ENCODE measurements at places on chromosomes 4 and X. TPM values are rescaled to one million over a fixed set of nuclear protein-coding genes. Genes with fewer than 3 reads are reported as not detected.

Gene SSX4
- not detected for total RNA-seq

Gene HSFX2
- total RNA-seq = 0.27 TPM

Gene DIPK2B
- total RNA-seq = not detected

Gene POU4F2
- not detected for total RNA-seq

Gene ABCD1
- 4.1 TPM for total RNA-seq

Gene FRAS1
- 2.9 TPM for total RNA-seq

Gene SORCS2
- total RNA-seq = 3.4 TPM

Gene PRRG3
- total RNA-seq = not detected

Gene GYPA
- not detected for total RNA-seq

Gene IL1RAPL1
- total RNA-seq = not detected

Gene MAGEA2B
- not detected for total RNA-seq

Gene SLC10A4
- 7.5 TPM for total RNA-seq

Gene AR
- total RNA-seq = 3.1 TPM

Gene GPR50
- 0.25 TPM for total RNA-seq

Gene ASB12
- not detected for total RNA-seq

Gene NWD2
- total RNA-seq = not detected

Gene MID1IP1
- total RNA-seq = 30.3 TPM

Gene MAGEA2
- total RNA-seq = 0.27 TPM

Gene PAGE2
- total RNA-seq = not detected

Gene PRDM5
- total RNA-seq = 5.1 TPM

Gene EGFL6
- not detected for total RNA-seq

Gene RIBC1
- 0.53 TPM for total RNA-seq

Gene KCNE5
- 0.24 TPM for total RNA-seq

Gene PIM2
- 8.5 TPM for total RNA-seq

Measured in A549 treated with Mapracorat at 1 μM for 4 hours (cell line).